ENCODE measurements at places on chromosomes 4 and X. TPM values are rescaled to one million over a fixed set of nuclear protein-coding genes. Genes with fewer than 3 reads are reported as not detected.

- DNase-seq, result no peak
Observed at GRCh38 chr4:125517831-125518230, 203.1 kb downstream of the FAT4 start.

DNA sequence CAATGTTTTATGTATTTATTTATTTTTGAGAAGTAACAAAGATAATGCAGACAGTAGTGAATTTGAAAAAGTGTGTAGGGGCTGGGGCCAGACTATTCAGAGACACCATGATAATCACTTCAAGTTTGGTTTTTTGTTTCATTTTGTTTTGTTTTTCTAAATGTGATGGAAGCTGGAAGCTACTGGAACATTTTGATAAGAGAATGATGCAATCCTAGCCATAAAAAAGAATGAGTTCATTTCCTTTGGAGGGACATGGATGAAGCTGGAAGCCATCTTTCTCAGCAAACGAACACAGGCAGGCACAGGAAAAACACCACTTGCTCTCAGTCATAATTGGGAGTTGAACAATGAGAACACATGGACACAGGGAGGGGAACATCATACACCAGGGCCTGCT is 706.6 kb upstream of the EPHA5 start:
- DNase-seq, result no peak

DNA sequence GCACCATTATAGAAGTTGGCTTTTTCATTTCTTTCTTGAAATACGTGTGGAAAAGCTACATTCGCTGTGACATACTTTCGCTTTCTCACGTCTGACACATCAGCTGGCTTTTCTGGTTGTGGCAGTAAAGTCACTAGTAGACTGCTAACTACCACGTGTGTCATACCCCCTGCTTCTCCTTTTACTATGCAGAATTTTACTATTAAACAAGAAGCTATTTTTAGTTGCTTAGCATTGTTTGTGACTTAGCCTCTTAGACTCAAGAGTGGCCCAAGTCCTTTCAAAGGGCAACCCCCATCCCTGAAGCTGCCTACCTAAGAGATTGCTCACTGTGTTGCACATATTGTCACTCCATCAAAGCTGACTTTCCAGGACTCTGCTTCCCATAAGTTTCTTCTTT is 2.1 kb upstream of the IL2 start:
- peak; percentile 70 for DNase-seq

DNA sequence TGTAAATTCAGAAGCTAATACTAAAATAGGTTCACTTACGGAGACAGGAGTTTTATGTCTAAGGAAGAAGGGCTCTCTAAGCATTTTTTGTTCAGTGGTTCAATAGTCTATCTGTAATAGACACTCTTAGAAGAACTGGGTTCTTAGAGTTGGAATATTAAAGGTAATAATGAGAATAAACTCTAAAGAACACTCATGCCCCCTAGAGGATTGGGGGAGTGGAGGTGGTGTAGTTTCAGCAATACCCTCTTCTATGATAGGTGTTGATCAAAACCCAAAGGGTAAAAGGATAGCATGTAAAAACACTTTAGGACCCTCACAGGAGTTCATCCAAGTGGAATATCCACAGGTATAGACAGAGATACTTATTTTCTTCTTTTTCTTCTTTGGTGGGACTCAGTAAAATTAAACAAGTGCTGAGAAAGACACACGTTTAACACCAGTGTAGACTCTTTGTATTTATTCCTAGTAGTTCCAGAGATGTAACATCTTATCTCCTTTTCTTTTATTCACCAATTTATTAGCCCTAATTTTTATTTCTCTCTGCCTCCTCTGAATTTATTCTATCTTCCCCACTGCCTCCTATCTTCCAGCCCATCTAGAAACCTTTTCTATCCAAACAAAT is 25.7 kb upstream of the MND1 start:
- DNase-seq, result peak; percentile 43

- DNase-seq, result no peak
Observed at GRCh38 chr4:185592845-185593488, 57.7 kb upstream of the PDLIM3 start.

DNA sequence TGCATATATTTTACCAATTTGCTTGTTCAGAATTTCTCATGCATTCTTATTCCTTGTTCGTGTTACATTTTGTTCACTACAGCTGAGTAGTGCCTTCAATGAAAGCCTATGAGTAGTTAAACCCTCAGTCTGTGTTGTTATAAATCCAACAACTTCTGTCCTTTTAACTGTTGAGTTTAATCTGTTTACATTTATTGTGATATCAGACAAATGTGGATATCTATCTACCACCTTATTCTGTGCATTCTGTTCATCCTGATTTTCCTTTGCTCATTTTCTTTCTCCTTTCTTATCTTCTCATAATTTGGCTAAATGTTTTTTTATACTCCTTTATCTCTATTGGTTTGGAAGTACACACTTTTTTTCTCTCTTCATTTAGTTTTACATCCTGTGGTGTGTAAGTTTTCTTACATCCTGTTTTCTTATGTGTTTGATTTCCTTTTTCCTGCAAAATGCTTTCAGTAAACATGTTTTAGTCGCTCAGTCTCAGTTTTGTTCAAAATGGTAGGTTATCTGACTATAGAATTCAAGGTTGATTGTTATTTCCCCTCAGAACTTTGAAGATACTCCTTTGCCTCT is 54.2 kb downstream of the CASP6 start:
- no peak for DNase-seq

GRCh38 chr4:35934320-35934981 is 309.9 kb downstream of the ARAP2 start:
- no peak for DNase-seq

DNA sequence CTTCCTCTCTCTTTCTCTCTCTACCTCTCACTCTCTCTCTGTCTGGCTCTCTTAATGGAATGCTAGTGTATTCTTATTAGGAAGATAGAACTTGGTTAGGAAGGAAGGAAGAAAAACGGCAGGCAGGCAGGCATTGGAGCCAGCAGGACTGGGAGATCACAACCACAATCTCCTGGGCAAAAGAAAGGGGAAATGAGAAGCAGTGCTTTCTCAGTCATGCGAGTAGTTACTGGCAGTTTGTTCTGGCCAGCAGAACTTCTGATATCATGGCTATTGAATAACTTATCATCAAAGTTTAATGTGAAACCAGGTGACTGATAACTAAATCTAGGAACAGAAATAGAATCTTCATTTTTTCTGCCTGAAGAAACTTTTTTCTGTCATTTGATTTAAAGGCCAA is 60.9 kb upstream of the PAGE1 start:
- no peak for DNase-seq

DNA sequence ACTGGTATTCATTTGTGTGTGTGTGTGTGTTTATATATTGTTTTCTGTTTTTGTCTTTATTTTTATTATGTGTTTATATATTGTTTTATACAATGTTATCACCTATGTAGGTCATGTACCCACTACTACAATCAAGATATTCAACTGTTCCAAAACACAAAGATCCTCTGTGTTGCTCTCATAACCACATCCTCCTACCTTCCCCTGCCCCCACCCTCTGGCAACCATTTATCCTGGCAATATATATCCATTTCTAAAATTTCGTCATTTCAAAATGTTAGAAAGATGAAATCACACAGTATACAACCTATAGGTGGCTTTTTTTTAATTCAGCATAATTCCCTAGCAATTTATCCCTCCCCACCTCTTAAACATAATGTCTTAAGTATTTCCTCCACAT is 18.8 kb upstream of the RPL34 start:
- peak; percentile 21 for DNase-seq

DNA sequence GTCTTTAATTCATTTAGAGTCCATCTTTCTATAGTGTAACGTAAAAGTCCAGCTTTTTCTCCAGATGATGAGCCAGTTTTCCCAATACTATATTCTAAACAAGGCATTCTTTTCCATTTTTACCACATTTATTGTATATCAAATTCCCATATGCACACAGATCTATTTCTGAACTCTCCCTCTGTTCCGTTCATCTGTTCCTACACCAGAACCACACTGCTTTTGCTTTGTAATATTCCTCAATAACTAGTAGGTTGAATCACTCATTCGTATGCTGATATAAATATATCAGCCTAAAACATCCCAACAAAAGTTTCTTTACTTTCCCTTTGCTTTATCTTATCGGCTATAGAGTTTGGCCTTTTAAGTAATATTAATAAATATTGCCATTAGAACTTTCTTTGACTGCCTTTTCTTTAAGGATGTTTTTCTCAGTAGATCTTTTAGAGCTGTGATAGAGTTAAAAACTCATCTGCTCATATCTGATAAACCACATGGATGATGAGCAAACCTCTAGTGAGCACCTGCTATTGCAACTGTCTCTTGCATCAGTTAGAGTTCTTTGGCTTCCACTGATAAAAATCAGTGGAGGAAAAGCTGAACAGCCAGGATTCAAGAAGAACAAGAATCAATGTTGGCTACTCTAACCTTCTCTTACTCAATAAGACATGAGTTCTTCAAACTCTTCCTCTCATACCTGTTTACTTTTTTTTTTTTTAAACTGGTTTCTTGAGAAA is 13.1 kb upstream of the RPL34 start:
- no peak for DNase-seq

- DNase-seq, result no peak
Observed at GRCh38 chr4:3031357-3032082, 42.8 kb downstream of the HTT-AS start.

GRCh38 chrX:39377157-39377556 is 575.9 kb downstream of the MID1IP1 start:
- no peak for DNase-seq

DNA sequence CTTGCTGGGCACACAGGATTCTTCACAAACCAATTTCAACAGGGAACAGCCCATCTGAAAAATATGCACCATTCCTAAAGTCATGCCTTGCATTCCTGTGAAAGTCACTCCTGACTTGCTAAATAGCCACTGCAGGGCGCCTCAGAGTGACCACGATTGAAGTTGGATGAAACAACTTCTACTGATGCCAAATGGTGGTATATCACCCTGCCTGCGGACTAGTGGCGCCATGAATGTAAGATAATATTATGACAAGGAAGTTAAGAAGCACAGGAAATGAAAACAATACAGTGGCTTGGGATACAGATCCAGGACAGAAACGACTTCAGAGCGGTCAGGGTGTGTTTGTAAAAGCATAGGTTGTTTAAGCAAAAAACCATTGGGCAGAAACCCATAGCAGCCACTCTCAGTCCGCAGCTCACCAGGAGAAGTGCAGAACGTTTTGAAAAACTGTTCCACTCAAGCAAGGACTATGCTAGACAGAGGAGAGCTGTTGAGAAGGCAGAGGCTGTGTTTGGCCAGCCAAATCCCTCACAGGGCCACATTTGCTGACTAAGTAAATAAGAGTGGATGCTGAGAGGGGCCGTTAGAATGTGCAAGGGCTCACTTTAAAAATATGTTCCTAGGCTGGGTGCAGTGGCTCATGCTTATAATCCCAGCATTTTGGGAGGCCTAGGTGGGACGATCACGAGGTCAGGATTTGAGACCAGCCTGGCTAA is 250.4 kb downstream of the PTTG2 start:
- DNase-seq, result no peak

GRCh38 chr4:188439641-188440311 is 300.5 kb downstream of the TRIML1 start:
- DNase-seq, result no peak

DNA sequence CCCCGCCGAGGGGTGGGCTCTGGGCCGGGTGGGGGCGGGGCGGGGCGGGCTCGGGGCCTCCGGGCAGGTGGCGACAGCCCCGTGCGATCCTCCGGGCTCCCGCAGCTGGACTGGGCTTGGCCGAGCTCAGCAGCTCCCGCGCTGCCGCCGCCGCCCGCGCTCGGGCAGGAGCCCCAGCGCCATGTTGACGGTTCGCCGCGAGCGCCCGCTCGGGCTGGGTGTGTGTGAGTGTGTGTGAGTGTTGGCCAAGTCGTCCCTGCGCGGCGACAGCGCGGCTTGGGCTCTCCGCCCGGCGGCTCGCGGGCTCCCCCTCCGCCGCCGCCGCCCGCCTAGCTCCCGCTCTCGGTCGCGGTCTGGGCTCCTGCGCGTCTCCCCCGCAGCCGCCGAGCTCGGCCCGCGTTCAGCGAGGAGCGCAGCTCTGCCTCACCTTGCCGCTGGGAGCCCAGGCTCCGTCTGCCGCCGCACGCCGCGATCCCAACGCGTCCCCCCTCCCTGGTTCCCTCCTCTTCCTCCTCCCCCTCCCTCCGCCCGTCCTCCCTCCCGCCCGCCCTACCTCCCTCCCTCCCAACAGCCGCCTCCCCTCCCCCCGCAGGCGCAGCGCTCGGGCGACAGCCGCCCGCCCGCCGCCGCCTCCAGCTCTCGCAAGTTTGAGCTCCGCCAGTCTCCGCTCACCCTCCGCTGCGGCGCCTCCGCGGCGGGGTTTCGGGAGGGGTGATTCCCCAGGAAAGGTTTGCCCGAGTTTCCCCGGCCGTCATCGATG is at the start of gene BCOR:
Gene BCOR, minus strand, starts transcription at position 455 of the 760 bp plus-strand sequence. CDS start 20,029 bp downstream, outside the sequence.
- DNase-seq, result peak; percentile 77

Gene CYTL1
- not detected for total RNA-seq

Gene KCTD8
- total RNA-seq, result not detected

Gene PFKFB1
- total RNA-seq, result 0.92 TPM

Gene GAGE2A
- not detected for total RNA-seq

Gene VSIG4
- not detected for total RNA-seq

Measured in activated CD8-positive, alpha-beta T cell treated with anti-CD3 and anti-CD28 coated beads for 36 hours (primary cell).